Esophagus squamous epithelium (tissue), 5 donors: ENCODE measurements at places on chromosomes 4 and X.

DNA sequence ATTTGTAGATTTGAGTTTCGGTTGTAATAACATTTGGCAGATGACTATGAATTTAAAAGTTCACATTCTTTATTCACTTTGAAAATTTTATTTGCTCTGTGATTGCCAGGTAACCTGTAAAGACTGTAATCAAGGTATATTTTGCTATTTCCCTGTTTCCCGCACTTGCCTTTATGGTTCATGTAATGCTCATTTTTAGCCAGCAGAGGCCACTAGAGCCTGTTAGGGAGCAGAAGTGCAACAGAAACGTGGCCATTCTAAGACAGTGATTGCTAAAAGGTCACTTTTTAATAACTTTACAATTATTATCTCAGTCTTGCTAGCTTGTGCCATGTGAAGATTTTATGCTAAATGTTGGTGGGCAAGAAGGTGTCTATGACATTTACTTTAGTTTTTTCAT lies 12.4 kb downstream of the YIPF6 start:
- no peak for DNase-seq
- H3K27me3 ChIP-seq: no peaks in the 10 kb centered on the region
- no peaks in the 10 kb centered on the region for H3K36me3 ChIP-seq
- no peak overlapping the region for H3K4me3 ChIP-seq

- H3K27ac ChIP-seq: no peak overlapping the region
- H3K27me3 ChIP-seq: no peaks in the 10 kb centered on the region
- no peaks in the 10 kb centered on the region for H3K4me1 ChIP-seq
- no peaks in the 10 kb centered on the region for H3K36me3 ChIP-seq
These were observed 98.7 kb upstream of the DDIT4L start for GRCh38 chr4:100288811-100289529.

GRCh38 chrX:16770970-16771482 lies 15.2 kb upstream of the TXLNG start:
- H3K27ac ChIP-seq: no peak overlapping the region
- no peak overlapping the region for H3K4me3 ChIP-seq
- no peaks in the 10 kb centered on the region for H3K36me3 ChIP-seq
- no peaks in the 10 kb centered on the region for H3K27me3 ChIP-seq
- H3K4me1 ChIP-seq: no peaks in the 10 kb centered on the region
- DNase-seq: no peak

- no peak for DNase-seq
- no peaks in the 10 kb centered on the region for H3K36me3 ChIP-seq
- H3K27ac ChIP-seq: no peak overlapping the region
- no peak overlapping the region for H3K4me3 ChIP-seq
- no peaks in the 10 kb centered on the region for H3K27me3 ChIP-seq
- H3K4me1 ChIP-seq: no peaks in the 10 kb centered on the region
These were observed 66.5 kb upstream of the SPIN4 start for GRCh38 chrX:63417649-63418048.

GRCh38 chr4:121457278-121457875 lies 76.6 kb upstream of the QRFPR start:
- H3K4me1 ChIP-seq: no peaks in the 10 kb centered on the region
- no peaks in the 10 kb centered on the region for H3K27me3 ChIP-seq
- no peaks in the 10 kb centered on the region for H3K36me3 ChIP-seq
- H3K4me3 ChIP-seq: no peak overlapping the region

GRCh38 chrX:122788216-122788615 lies 395.9 kb upstream of the GRIA3 start:
- H3K27me3 ChIP-seq: no peaks in the 10 kb centered on the region
- no peaks in the 10 kb centered on the region for H3K4me1 ChIP-seq
- no peak overlapping the region for H3K27ac ChIP-seq

DNA sequence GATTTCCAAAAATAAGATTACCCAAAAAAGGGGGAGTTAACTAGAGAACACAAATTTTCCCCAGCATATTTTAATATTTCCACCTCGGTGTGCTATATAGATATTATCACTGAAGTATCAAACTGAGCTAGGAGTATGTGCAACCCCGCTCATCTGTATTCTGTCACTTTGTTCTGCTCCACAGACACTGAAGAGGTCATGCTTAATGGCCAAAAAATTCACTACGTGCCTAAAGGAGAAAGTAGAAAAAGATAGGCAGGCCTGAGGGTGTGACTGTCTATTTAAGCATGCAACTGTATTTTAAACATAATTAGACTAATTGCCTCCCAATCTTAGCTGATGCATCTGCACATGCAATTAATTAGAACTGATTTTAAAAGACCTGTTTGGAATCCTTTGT lies 24.5 kb downstream of the SH3RF1 start:
- peaks cover 41% of the 10 kb centered on the region for H3K4me1 ChIP-seq
- DNase-seq: no peak
- no peak overlapping the region for H3K4me3 ChIP-seq
- no peaks in the 10 kb centered on the region for H3K36me3 ChIP-seq
- H3K27ac ChIP-seq: no peak overlapping the region
- no peaks in the 10 kb centered on the region for H3K27me3 ChIP-seq

DNA sequence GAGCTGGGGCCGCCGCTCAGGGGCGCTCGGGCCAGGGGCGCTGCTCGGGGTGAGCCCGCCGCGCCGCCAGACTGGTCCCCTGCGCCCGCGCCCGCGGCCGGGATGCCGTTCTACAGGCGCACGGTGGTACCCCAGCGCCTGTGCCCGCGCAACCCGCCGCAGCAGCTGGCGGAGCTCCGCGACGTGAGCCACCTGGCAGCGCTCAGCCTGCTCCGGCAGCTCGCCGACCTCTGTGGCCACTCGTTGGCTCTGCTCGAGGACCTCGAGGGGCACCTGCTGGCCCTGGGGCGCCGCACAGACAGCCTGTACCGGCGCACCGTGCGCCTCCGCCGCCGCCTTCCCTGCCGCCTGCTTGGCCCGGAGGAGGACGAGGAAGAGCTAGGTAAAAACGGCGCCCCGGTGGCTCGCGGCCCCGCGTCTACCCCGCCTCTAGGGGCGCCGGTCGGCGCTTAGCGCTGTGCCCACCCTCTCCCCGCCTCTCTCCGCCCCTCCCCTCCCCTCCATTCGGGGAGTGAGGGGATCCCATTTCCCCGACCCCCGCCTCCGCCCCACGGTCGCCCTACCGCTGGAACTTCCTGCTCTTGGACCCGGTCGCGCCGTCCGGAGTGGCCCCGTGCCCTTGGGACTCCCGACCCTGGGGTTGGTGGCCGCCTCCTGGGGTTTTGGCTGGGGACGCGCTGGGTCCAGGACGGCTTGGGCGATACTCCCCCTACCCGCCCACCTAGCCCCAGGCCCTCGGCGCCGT lies 513 bp downstream of the NHSL2 start:
- no peak for DNase-seq
- H3K4me3 ChIP-seq: peak overlapping the region; percentile 48
- peaks cover 3% of the 10 kb centered on the region for H3K27me3 ChIP-seq

DNA sequence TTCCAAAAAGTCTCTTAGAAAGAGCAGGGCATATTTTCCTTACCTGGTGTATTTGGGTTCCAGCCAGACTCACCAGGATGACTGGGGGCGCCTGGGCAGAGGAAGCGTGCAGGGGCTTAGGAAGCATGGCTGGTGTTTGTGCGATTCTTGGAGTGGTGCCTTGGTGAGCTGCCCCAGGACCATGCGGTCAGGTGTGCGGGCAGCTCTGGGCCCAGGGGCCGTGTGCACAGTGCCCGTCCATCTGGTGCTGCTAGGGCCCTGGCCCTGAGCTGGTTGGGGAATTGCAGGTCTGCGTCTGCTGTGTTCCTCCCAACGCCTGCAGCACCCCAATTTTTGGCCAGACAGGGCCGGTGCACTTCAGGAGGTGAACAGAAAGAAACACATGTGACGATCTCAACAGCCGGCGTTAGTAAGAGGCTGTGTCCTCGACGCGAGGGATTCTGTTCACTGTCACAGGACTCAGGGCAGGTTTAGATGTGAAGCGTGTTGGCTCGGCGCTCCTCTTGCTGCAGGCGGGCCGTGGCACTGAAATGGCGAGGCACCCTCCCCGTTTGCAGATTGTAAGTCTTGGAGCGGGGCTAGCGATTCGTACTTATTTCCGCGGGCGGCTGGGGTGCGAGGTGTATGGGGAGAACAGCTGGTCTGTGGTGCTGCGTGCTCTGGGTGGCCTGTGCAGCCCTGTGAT lies 15.2 kb downstream of the RGS12 start:
- no peaks in the 10 kb centered on the region for H3K27me3 ChIP-seq
- no peaks in the 10 kb centered on the region for H3K36me3 ChIP-seq
- H3K4me1 ChIP-seq: peaks cover 56% of the 10 kb centered on the region
- no peak overlapping the region for H3K4me3 ChIP-seq
- no peak overlapping the region for H3K27ac ChIP-seq

GRCh38 chrX:97685753-97686152 lies 802.0 kb downstream of the RPA4 start:
- H3K4me1 ChIP-seq: no peaks in the 10 kb centered on the region
- no peak for DNase-seq
- H3K27me3 ChIP-seq: no peaks in the 10 kb centered on the region
- no peak overlapping the region for H3K27ac ChIP-seq

DNA sequence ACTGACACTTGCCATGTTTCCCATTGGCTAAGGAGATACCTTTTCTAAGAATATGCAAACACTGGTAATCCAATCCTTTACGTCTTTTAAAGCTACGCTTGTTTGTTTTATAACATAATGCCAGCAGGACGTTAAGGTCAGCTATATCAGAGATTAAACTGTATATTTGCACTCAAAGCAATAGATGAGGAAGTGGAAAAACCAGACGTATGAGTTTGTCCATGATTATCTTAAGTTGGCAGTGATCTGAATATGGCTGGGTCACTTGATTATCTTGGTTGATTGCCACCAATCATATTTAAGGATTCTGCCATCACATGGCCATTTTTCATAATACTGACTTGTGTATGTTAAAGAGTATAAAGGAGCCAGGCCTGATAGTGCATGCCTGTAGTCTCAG lies 19.4 kb downstream of the TMSB4X start:
- H3K4me3 ChIP-seq: no peak overlapping the region
- H3K27me3 ChIP-seq: no peaks in the 10 kb centered on the region
- H3K4me1 ChIP-seq: no peaks in the 10 kb centered on the region
- peak overlapping the region; percentile 48 for H3K27ac ChIP-seq

- H3K4me3 ChIP-seq: no peak overlapping the region
- H3K27me3 ChIP-seq: no peaks in the 10 kb centered on the region
- H3K4me1 ChIP-seq: no peaks in the 10 kb centered on the region
- H3K36me3 ChIP-seq: no peaks in the 10 kb centered on the region
These were observed 8.4 kb upstream of the RXFP1 start for GRCh38 chr4:158513256-158513655.

- no peaks in the 10 kb centered on the region for H3K27me3 ChIP-seq
- no peaks in the 10 kb centered on the region for H3K4me1 ChIP-seq
- H3K36me3 ChIP-seq: peaks cover 100% of the 10 kb centered on the region
These were observed 21.2 kb upstream of the HGFAC start for GRCh38 chr4:3420606-3420955.

GRCh38 chr4:77336411-77337142 lies 179.6 kb downstream of the CCNG2 start:
- H3K36me3 ChIP-seq: no peaks in the 10 kb centered on the region
- no peaks in the 10 kb centered on the region for H3K4me1 ChIP-seq
- H3K27ac ChIP-seq: no peak overlapping the region

DNA sequence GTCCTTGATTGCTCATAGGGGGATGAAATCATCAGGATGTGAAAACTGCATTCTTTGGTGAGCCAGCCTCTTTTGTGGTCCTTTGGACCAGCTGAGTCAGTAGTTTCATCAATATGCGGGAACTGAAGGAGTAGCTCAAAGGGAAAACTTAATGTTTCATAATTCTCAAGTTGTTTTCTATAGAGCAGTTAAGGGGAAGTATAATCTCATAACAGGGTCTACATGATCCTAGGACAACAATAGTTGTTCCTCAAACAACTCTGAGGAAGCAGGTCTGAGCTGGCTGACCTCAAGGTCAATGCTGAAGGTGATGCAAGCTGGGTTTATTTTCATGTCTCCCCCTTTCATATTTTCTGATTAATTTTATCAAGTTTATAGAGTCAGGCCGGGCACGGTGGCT lies 36.1 kb upstream of the IRF2 start:
- H3K27me3 ChIP-seq: no peaks in the 10 kb centered on the region
- H3K4me3 ChIP-seq: no peak overlapping the region
- DNase-seq: no peak
- no peaks in the 10 kb centered on the region for H3K36me3 ChIP-seq
- H3K27ac ChIP-seq: no peak overlapping the region
- H3K4me1 ChIP-seq: peaks cover 17% of the 10 kb centered on the region

- H3K36me3 ChIP-seq: no peaks in the 10 kb centered on the region
- H3K27ac ChIP-seq: no peak overlapping the region
- H3K4me1 ChIP-seq: no peaks in the 10 kb centered on the region
- H3K4me3 ChIP-seq: no peak overlapping the region
- DNase-seq: no peak
These were observed 799.8 kb downstream of the CCSER1 start for GRCh38 chr4:90926957-90927356.

DNA sequence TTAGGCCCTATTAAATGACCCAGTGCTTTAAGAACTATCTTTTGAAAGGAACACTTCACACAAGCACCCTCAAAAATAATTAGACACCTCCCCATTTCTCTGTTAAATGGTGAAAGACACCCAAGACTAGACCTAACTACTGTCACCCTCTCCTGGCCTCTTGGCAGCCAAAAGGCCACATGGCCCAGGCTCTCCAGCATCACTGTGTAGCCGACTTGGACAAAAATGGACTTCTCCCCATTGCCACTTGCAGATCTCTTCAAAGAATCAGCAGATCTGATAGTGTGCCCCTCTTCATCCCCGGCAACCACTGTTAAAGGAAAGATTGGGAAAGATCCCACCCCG lies 2.0 kb downstream of the MID1IP1 start:
- no peak for DNase-seq
- no peaks in the 10 kb centered on the region for H3K36me3 ChIP-seq
- H3K4me1 ChIP-seq: peaks cover 43% of the 10 kb centered on the region
- H3K4me3 ChIP-seq: peak overlapping the region; percentile 69

DNA sequence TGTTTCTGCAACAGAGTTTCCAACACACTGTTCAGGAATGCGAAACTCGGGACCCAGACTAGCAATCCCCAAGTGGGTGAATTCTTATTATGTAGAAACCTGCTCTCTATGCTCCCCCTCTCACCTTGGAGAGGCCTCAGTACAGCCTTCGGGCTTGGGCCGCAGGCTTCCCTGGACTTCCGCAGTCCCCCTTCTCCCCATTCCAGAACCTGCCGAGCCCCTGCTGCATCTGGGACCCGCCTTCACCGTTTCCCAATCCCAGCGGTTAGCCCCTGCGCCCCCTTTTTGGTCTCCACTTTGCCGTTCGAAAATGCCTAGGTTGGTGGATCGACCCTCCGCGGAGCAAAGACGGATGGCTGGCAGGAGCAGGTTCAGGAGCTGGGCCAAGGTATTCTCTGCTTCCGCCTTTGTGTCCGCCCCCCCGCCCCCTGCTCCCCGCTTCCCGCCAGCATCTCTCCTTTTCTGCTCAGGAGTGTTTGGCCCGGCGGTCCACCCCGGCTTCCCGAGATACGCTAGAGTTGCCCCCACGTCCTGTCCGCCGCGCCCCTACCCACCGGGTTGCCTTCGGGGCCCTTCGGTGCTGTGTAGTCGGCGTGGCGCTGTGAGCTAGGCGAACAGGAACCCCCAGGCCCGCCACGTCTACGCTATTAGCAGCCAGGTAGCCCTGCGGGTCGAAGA lies 11.5 kb downstream of the HAND2 start:
- DNase-seq: no peak
- H3K36me3 ChIP-seq: no peaks in the 10 kb centered on the region
- peaks cover 70% of the 10 kb centered on the region for H3K27me3 ChIP-seq

GRCh38 chr4:34935739-34936138 lies 1308.6 kb downstream of the ARAP2 start:
- no peaks in the 10 kb centered on the region for H3K36me3 ChIP-seq
- no peak for DNase-seq
- H3K4me3 ChIP-seq: no peak overlapping the region
- H3K27ac ChIP-seq: no peak overlapping the region
- H3K4me1 ChIP-seq: no peaks in the 10 kb centered on the region
